ENCODE measurements at places on chromosomes 7 and 10. TPM values are rescaled to one million over a fixed set of nuclear protein-coding genes. Genes with fewer than 3 reads are reported as not detected.
A peak's percentile ranks its signal among the peaks of the same experiment; 100 is the strongest.

CYP3A5 gene
- total RNA-seq = not detected

HOXA2 gene
- not detected for total RNA-seq

C10orf90 gene
- total RNA-seq = not detected

TBC1D12 gene
- 0.71 TPM for total RNA-seq

RNF148 gene
- total RNA-seq = not detected

VPS37D gene
- 0.40 TPM for total RNA-seq

MMD2 gene
- not detected for total RNA-seq

GATAD1 gene
- 22.1 TPM for total RNA-seq

DNA sequence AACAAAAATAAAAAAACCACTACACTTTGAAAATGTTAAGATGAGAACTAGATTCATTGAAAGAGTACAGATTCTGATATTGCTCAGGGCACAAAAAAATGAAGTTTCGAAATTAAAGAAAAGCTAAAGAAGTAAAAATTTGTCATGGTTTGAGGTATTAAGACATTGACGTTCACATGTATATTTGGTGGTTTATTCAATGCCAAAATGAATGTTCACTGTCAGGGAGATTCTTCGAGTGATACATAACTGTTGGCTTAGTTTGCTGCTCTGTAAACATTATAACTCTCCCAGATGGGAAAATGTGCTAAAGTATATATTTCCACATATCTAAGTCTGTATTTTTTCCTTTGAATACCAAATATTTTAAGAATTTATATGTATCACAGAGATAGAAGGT, 345.0 kb downstream of the SEMA3D start:
- no peak for DNase-seq

- DNase-seq = no peak
These were observed 64.8 kb upstream of the IGFBP3 start for GRCh38 chr7:45985902-45986301.

DNA sequence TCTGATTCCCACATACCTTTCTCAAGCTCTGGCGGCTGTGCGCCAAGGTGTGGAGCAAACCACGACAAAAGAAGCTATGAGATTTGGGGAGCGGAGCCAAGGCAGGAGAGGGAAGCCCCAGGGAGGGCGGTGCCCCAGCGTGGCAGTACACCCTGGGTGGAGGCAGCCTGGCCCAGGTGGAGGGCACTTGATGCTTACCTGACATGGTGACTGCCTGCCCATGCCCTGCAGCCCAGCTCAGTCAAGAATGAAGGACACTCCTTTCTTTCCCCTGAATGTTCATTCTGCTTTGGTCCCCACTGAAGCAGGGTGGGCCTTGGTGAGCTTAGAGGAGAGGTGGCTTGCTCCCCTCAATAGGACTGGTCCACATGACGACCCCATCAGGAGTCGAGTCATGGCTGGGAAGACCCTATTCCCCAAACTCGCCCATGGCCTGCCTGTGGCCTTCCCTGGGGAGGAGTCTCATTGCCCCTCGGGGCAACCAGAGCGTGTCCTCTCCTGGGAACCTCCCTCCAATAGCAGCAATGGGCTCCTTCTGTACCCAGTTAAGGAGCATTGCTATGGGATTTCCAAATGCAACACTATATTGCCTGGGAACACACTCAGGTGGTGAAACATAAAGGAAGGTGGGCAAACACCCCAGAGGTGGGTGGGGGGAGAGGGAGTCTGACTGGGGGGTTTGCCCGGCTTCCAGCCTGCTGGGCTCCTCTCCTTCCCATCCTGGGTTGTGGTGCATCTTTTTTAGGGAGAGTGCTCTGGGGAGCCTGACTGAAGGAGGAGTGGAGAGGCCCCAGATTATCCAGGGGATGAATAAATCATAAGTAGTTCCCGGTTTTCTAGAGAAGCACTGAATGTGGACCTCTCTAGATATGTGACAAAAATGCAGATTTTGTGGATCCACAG, 22.7 kb downstream of the RAMP3 start:
- no peak for DNase-seq

GRCh38 chr10:374354-374753, 239.1 kb downstream of the ZMYND11 start:
- DNase-seq = no peak

DNA sequence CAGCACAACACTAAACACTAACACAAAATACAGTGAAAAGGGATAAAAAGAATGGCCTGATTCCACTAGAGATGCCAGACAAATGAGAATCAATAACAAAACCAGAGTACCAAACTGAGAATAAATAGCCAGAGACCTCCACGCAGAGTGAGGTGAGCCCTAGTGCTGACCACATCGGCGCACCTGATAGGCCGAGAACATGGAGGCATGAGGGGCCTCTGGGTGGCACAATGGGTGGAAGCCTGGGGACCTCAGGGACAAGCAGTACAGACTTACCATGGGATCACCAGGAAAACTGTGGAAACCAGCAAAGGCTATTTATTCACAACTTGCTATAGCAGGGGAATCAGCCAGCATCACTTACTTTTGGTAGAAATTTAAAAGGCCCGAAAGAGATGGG, 1.8 kb upstream of the CSGALNACT2 start:
- DNase-seq = peak; percentile 56

DNA sequence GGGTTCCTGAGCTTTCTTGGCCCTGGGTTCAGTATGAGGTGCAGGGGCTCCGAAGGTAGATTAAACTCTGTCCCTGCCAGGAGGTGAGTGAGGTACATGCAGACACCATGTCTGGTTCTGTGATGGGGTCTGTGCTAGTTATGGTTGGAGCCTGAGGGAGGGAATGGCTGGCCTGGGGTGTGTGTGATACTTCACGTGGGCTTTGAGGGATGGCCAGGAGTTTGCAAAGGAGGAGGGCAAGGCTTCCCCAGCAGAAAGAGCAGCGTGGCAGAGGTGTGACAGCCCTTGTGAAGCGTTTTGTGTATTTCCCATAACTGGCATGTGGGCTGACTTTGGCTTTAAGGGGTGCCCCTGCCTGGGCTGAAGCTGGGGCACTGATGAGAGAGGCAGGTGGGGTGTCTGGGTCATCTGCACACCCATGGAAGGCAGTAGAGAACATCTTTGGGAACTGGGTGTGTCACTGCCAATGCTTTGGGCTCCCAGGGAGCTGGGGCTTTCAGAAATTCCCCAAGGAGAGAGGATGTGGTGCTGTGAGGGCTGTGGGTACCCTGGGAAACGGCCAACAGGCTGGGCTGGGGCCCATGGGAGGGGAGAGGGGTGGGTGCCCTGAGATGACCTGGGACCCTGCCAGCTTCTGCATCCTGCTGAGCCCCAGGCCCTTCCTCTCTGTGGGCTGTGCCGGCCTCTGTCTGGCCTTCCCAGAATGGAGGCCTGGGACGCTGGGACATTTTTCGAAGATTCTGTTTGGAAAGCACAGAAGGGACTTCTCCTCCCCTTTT, 4.6 kb downstream of the PALD1 start:
- no peak for DNase-seq

DNA sequence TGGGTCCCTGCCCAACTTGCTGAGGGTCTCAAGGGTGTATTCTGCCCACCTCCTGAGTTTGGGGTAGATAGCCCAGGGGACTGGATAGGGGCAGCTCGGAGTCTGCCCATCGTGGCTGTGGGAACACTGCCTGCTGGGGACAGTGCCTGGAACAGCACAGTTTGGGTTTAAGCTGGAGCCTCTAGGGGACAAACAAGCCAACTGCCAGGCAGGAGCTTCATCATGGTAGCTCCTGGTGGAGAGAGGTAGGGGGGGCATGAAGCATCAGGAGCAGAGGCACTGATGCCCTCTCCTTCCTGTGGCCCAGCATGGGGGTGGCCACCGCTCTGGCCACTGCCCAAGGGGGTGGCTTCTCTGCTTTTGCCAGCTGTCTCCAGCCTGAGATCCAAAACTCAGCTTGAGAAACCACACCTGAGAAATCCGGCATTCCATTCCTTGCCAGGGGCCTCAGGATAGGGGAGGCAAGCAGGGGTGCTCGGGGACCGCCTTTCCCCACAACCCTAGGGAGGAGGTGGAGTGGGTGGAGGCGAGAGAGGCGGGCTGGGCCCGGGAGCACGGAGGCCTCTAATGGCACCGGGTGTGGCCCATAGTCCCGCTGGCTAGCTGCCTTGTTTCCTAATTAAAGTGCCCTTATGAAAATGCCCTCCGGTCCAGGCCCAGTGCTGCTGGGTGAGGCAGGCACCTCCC, 47.6 kb downstream of the UNC5B start:
- no peak for DNase-seq

DNA sequence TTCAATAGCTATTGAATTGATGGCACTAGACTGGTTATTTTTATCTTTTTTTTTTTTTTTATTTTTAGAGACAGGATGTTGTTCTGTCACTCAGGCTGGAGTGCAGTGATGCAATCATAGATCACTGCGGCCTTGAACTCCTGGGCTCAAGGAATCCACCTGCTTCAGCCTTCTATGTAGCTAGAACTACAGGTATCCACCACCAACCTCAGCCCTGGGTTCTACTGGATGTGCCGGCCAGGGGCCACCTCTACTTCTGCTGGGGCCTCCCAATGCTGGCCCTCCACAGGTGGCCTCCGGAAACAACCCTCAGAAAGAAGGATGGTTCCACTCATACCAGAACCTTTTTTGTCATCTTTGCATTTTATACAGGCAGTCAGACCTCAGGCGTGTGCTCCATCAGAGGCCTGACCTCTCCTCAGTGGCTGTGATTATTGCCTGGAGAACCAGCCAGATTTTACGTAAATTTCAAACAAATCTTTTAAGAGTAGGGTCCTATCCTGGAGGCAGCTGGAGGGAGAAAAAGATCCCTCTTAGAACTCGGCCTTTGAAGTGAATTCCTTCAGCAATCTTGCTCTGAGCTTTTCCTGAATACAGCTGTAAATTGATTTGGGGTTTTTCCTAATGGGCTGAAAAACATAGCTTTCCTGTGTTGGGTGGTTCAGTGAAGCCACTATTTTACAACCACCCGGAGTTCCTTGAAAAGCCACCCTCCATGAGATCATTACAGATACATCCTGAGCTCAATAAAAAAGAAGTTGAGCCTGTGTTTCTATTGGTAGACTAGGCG, 110.0 kb downstream of the SPAG6 start:
- DNase-seq = peak; percentile 65

GRCh38 chr7:115249080-115249479, 327.2 kb downstream of the MDFIC start:
- DNase-seq = no peak

DNA sequence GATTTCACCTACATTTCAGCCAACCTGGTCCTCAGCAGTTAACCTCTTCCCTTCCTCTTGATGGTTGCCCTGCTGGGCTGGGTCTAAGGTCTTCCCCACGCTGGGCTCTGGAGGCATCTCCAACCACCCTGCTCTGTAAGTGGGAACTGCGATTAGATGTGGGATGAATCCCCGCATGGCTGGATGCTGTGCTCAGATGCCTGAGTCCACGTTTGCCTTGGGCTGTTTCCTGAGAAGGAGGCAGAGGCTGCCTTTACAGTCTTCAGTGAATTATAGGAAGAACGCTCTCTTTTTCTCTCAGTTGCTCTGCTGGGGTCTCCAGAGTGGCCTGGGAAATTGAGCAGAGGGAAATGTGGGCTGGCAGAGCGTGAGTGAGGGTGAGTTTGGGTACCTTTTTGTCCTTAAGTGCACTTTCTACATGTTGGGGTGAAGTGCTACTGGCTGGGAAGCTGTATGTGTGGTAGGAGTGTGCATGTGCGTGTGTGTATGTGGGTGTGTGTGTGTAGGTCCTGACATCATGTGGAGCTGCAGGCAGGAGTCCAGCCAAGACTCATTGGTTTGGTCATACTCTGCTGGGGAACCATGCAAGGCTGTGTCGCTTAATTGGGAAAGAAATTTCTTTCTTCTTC, 1.5 kb downstream of the GIMAP8 start:
- peak; percentile 74 for DNase-seq

DNA sequence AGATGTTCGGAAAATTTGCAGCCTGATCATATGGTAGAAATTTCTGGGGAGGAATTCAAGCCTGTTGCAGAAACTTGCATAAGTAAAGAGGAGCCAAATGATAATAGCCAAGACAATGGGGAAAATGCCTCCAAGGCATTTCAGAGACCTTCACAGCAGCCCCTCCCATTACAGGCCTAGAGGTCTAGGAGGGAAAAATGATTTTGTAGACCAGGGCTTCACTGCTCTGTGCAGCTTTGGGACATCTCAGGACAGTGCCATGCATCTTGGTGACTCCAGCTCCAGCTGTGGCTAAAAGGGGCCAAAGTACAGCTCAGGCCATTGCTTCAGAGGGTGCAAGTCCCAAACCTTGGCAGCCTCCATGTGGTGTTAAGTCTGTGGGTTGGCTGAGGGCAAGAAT, 50.6 kb upstream of the CYP2C18 start:
- DNase-seq = no peak

DNA sequence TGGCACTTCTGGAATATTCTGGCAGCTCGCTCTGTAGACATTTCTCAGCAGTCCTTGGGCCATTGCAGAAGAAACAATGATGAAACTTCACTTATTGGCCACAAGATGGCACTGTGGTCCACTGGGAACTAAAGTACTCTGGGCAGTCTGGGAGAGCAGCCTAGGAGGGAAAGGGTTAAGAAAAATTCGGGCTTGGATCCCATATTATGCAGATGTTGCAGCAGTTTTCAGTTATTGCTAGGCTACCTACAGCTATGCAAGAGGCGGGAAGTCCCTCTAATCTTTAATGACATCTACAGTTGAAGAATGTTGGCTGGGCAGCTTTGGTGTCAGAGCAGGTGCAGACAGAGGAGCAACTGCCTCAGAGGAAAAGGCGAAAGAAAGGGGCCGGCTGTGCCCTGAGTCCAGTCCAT, 201.7 kb upstream of the PRSS58 start:
- DNase-seq = peak; percentile 77

GRCh38 chr10:125482108-125482507, 200.9 kb downstream of the TEX36 start:
- DNase-seq = no peak

GRCh38 chr10:13718820-13719219, 132.1 kb downstream of the PRPF18 start:
- DNase-seq = no peak

DNA sequence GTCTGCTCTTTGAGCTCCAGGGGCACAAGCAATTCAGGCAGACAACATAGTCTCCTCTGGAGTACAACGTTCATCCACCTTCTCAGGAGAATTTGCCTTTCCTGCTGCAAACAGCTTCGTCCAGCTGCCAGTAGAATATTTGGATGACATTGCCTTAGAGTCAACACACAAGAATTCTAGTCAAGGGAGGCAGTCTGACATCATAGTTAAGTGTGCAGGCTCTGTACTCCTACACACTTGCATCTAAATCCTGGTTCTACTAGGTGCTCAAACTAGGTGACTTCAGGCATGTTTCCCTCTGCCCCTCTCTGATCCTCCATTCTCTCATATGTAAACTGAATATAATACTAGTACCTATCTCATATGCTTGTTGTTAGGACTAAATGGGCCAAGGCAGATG, 314.8 kb downstream of the HPSE2 start:
- DNase-seq = no peak

- DNase-seq = peak; percentile 59
These were observed 54.8 kb upstream of the CALD1 start for GRCh38 chr7:134724606-134725005.

DNA sequence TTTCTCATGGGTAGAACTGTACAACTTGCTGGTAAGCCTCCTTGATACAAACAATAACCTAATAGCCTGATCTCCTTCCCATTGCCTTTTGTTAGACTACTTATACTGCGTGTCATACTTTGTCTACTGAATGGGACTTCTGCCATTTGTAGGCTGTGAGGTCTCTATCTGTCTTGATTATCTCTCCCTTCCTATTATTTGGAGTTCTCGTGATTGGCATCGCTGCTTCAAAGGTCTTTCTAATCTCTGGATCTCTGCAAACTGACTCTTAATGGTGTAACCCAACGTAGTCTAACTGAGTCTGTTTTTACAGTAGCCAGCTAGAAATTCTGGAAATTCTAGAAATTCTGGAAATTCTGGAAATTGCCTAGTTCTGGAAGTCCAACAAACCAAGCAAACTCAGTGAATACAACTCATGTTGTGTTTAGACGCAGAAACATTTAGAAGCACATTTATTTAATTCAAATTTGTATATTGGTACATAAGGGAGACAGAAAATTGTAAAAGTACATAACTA, 29.8 kb downstream of the PHYHIPL start:
- no peak for DNase-seq

All from activated CD4-positive, alpha-beta T cell treated with anti-CD3 and anti-CD28 coated beads, Interleukin-2, amount 10 ng/mL, durations not matched to agents 24 days and 14 days (primary cell).